ENCODE measurements at places on chromosomes 12 and 14.
A peak's percentile ranks its signal among the peaks of the same experiment; 100 is the strongest.

DNA sequence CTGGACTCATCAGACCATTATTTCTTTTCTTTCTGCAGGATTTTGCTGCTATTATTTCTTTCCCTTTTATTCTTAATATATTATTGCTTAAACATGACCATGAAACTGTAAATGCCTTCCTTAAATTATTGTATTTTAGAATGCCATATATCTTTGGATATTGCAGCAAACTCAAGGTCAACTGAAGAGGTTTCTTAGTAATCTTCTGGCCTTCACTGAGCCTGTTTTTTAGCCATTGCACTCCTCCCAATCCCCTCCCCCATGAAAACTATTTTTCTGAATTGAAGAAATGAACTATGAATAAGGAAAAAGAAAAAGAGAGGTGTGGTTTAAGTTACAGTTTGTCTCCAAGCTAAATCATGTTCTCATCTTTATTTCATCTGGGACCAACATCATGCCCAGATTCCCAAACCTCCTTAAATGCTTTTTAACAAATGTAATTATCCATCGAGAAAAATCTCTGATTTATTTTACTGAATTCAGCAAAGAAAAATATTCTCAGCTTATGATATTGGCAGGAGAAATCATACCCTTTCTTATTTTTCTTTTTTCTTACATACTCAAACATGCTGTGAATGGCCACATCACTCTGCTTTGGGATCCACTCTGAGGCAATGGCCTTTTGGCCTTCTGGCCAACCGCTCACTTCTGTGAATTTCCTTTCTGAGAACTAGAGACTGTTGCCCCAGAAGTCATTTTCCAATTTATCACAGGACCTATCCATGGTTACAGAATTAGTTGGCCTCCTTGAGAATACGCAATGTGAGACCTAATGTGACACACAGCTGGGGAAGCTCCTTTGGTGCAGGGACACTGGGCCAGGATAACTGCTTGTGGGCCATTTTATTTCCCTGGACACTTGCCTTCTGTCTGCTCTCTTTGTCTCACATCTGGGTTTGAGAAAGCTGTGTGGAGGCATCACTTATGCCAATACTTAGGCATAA, 50.9 kb downstream of the IGF1 start:
- DNase-seq: no peak

DNA sequence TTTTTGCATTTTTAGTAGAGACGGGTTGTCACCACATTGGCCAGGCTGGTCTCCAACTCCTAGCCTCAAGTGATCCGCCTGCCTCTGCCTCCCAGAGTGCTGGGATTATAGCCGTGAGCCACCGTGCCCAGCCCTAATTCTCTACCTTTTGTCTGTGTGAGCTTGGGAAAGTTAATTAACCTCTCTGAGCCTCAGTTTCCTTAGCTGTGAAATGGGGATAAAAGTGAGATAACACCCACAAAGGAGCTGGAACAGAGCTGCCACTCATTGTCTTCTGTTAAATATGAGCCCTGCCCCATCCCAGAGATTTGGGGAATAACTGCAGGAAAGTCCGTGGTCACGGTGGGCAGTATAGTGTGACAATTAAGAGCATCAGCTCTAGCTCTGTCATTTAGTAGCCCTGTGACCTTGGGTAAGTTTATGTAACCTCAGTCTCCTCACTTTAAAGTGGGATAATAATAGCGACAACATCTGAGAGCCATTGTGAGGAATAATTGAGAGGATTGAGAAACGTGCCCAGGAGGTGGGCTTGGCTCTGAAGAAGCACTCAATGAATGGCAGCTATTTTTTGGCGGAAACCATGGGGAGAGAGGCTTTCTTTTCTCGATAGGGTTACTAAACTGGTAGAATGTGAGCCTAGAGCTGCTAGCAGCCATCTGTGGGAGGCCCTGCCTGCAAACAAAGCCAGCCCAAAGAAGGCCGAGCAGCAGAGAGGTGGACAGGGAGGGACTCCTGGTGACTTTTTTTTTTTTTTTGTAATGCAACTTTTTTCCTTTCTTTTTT, 60.8 kb upstream of the MED13L start:
- no peak for DNase-seq

GRCh38 chr12:118136559-118137003, 657 bp downstream of the PEBP1 start:
- DNase-seq: peak; percentile 20

- DNase-seq: no peak
Measured at GRCh38 chr14:31567655-31568054, 6.5 kb downstream of the NUBPL start.

- no peak for DNase-seq
Measured at GRCh38 chr14:103127356-103127755, 4.1 kb downstream of the TNFAIP2 start.

- peak; percentile 51 for DNase-seq
Measured at GRCh38 chr12:120496413-120497340, 764 bp downstream of the DYNLL1 start.

DNA sequence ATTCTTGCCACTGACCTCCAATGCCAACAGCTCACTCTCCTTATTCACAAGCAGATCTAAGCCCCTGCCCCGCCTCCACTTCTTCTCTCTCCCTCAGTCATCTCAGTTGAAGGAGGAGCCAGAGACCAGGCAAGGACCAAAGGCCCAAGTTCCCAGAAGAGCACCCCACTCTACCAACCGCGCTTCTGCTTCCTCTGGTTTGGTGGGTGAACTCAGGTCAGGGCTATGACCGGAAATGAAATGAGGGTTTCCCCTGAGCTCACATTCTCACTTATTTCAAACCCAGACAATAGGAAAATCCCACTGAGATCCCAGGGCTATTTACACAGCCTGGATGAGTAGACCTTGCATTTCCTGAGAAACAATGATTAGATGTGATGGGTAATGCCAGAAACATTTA, 9.9 kb downstream of the DPF3 start:
- no peak for DNase-seq

DNA sequence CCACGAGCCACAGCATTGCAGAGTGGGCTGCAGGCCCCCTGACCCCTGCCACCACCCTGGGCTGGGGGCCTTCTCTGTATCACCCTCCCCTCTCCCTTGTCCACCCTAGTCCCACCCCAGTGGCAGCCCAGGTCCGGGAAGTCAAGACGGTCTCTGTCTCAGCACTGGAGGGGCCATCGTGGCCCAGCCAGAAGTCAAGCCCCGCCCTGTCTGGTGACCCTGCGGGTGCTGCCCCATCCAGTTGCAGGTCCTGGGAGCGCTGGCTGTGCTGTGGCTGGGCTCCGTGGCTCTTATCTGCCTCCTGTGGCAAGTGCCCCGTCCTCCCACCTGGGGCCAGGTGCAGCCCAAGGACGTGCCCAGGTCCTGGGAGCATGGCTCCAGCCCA, 2.7 kb downstream of the PLD4 start:
- no peak for DNase-seq

GRCh38 chr14:100416921-100417860, 94.1 kb downstream of the SLC25A47 start:
- no peak for DNase-seq

- DNase-seq: no peak
Measured at GRCh38 chr14:101110729-101111619, 207.5 kb upstream of the RTL1 start.

DNA sequence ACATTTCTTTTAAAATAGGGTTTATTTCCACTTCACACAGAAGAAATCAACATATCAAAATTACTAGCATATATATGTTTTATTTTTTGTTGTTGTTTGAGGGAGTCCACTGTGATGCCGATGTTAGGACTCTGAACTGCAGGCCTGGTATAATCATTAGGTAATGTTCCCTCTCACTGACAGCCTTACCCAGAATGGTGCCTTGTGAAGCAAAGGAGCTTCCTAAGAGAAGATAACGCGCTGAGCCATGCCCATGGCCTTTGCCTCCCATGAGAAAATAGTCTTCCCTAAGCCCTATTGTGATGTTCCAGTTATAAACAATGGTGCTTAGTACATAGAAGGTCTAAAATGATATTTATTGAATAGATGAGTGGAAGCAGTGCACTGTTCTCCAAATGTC, 12.0 kb downstream of the GNG2 start:
- DNase-seq: no peak

GRCh38 chr14:92615451-92615850, 101.9 kb downstream of the RIN3 start:
- DNase-seq: peak; percentile 86

- no peak for DNase-seq
Measured at GRCh38 chr14:30177781-30178180, 250.1 kb upstream of the PRKD1 start.

DNA sequence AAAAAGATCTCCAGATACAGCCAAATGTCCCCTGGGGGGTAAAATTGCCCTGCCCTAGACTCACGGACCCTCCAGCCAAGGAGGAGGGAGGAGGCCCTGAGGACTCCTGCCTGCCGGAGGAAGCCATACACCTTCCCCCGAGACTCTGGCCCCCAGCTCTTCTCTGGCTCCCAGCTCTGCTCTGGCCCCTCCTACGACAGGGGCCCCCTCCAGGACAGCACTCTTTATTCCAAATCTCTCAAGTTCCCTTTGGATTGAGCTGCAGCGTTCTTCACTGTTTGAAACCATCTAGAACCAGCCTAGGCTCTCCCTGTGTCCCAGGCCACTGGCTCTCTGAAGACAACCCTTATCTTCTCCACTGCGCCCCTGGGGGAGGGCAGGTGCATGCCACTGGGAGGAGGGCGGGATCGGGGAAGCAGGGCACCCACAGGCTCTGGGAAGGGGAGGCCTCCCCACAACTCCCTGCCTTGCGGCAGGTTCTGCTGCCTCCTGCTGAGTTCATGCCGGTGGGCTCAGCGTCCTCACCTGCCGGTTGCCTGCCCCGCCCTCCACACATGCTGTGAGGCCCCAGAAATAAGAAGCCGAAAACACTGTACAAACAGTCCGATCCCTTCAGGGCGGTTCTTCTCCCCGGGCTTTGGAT, 112.7 kb downstream of the DICER1 start:
- no peak for DNase-seq

GRCh38 chr12:104094284-104094683, 30.0 kb downstream of the HCFC2 start:
- DNase-seq: no peak

DNA sequence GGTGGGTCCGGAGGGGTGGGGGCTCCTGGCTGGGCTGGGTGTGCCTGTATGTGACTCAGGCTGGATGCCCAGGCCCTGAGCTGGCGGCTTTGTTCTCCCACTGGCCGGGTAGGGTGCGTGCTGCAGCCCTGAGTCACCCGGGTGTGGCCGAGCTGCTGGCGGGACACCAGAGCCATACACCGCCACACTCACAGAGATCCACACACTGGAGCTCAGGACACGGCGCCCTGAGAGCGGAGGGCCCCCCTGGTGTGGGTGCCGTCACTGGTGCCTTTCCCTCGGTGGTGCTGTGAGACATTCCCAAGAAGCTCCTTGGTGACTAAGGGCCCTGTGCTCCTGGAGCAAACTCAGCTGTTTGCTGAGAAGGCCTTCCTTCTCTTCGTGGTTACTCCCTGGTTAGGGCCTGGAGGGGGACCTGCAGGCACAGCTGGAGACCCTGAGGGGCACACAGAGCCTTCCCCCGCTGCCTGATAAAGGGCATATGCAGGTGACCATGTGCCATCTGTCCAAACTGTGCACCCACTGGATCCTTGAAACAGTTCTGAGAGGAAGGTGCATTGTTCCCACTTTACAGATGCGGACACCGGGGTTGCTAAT, 44.3 kb downstream of the KRT80 start:
- peak; percentile 78 for DNase-seq

DNA sequence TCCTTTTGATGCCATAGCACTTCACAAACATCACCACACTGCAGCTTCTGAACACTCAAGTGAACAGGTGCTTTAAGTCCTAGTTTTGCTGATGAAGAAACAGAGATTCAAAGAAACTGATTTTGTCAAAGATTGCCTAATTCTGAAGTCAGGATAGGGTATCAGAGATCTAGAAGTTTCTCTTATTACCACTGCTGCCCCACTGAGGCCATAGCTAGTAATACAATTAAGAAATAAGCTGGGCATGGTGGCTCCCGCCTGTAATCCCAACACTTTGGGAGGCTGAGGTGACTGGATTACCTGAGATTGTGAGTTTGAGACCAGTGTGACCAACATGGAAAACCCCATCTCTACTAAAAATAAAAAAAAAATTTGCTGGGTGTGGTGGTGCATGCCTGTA, 458.3 kb upstream of the SEL1L start:
- DNase-seq: no peak

GRCh38 chr12:50790081-50790480, 26.2 kb downstream of the ATF1 start:
- DNase-seq: no peak

DNA sequence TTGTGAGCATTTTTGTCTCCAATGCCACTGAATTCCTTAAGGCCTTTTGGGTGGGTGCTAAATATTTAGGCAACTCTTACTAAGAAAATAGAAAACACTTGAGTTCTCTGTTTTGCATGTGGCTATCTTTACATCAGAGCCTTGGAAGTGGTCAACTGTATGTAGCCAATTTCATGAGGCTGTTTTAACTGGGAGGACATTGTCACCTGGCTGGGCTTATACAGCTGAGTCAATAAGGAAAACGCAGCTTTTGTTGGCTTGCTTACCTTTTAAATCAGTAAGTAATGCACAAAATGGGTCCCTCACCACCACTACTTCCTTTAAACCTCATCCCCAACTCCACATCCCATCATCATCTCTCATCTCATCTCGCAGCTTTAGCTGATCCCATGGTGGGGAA, 194.3 kb downstream of the RGS6 start:
- no peak for DNase-seq

- DNase-seq: no peak
Measured at GRCh38 chr14:82414853-82415539, 881.3 kb upstream of the SEL1L start.

GRCh38 chr12:49212572-49212971, 23.7 kb upstream of the TUBA1A start:
- no peak for DNase-seq

DNA sequence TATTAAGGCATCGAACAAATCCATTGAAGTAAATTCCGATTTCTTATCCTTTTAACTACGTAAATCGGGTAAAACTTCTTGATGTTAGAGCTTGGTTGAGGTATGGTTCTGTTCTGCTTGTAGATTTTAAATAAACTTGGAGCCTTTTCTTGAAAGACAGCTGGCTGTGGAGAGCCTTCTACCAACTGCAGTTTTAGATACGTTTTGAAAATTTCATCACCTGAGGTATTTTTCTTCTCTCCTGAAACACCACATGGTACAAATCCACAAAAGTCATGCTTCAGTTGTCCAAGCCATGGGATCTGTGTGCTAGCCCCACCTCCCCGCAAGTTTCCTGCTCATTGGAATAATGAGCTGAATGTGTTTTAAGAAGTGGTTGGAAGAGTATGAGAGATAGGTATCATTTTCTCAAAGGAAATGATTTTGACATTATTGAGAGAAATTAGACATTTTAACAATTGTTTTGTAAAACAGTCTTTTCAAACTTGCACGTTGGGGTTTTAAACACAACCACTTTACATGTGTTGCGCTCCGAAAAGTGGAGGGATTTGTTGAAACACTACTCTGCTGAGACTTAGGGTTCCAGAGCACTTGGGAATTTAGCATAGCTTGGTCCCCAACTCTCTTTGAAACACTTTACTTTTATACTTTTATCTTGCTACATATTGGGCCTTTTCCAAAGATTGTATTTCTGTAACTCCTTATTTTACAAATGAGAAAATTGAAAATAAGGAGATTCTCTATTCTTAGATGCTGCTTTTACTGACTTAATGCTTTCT, 1.4 kb downstream of the PPM1A start:
- DNase-seq: no peak

- DNase-seq: no peak
Measured at GRCh38 chr14:86892152-86892956, 1100.6 kb downstream of the GALC start.
